ENCODE measurements at places on chromosomes 11 and 22.

GRCh38 chr11:58466293-58466692 lies 24.3 kb upstream of the OR5B12 start:
- no peak for DNase-seq

DNA sequence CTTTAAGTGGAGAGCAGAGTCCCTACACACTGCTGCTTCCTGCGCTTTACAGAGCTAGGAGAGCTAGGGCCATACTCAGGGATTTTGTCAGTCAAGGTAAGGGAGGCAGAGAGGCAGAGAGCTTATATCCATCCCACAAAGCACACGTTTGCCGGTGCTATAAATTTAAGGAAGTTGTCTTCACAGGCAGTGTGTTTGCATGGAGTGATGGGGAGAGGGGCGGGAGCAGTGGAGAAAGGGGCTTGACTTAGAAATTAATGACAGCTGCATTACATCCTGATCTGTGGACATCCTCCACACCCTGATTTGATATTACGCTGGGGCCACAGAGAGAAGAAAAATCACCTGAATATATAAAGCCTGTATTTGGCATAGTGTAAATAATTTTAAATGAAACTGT lies 84.1 kb downstream of the NTM start:
- DNase-seq: no peak

DNA sequence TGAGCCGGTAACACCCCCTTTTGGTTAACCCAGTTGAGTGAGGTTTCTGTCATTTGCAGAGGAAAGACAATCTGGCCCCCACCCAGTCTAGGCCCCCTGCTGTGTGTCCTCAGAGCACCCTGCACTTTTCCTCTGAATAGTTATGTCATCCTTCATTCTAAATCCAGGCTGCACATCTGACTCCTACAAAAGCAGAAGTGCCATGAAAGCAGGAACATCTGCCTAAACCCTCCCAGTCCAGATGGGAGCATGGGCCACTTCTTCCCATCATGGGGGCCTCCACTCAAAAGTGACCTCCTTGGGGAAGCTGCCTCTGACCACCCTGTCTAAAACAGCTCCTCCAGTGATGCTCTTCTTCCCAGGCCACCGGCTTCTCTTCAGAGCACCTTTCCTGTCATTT lies 53.7 kb upstream of the HMGXB4 start:
- DNase-seq: no peak

DNA sequence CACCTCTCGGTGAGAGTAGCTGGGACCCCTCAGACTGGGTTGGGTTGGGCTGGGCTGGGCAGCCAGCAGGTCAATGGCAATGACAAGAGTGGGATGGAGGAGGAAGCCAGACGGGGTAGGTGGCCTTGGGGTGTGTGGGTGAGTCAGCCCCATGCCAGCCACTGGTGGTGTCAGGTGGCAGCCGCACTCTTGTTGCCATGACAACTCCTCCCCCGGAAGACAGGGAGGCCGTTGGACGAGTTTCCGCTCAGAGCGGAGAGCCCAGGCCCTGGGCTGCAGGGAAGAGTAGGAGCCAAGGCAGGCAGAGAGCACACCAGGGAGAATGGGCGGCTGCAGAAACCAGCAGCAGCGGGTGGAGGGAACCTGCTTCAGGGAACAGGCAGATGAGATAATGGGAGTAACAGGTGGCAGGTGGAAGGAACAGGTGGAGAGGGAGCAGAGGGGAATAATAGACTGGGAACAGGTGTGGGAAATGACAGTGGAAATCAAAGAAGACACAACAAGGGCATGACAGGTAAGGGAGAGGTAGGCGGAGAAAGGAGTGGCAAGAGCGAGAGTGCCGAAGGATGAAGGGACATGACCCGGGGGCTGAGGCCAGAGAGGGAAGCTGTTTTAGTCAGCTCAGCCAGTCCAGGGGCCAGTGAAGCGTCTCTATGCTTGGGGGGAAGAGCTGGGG lies 8.7 kb downstream of the SPTBN2 start:
- peak; percentile 72 for DNase-seq

- no peak for DNase-seq
Observed at GRCh38 chr11:96242191-96242847, 100.7 kb downstream of the MAML2 start.

GRCh38 chr22:21968452-21969129 lies 14.0 kb downstream of the TOP3B start:
- DNase-seq: no peak

GRCh38 chr22:20661473-20661872 lies 112.4 kb upstream of the SERPIND1 start:
- no peak for DNase-seq

- no peak for DNase-seq
Observed at GRCh38 chr11:67633758-67634365, 4.1 kb upstream of the NUDT8 start.

GRCh38 chr22:38346506-38346905 lies 29.3 kb upstream of the CSNK1E start:
- DNase-seq: peak; percentile 6

DNA sequence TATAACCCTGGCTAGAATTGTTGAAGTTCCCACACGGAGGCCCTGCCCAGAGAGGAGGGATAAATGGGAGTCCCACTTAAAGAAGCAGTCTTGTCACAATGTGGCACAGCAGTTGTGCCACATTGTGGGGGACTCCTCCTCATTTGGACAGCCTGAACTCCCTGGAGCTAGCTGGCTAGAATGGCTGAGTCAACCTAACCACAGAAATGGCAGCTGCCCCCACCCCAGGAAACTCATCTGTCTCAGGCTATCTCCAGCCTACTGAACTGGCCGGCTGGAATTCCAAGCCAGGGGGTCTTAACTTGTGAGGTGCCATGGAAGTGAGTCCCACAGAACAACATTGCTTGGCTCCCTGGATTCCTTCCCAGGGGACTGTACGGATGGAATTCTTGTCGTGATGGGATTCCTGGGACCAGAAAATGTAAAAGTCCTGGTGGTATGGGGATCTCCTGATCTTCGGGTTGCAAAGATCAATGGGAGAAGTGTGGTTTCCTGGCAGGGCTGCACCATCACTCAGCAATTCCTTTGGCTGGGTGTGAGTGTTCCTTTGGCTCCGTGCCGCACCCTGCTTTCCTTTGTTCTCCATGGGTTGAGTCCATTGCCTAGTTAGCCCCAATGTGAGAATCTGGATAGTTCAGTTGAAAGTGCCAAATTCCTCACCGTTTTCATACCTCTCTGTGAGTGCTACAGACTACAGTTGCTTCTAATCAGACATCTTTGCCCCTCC lies 791.2 kb upstream of the FAT3 start:
- no peak for DNase-seq

- no peak for DNase-seq
Observed at GRCh38 chr11:92717240-92717639, 252.2 kb upstream of the MTNR1B start.

DNA sequence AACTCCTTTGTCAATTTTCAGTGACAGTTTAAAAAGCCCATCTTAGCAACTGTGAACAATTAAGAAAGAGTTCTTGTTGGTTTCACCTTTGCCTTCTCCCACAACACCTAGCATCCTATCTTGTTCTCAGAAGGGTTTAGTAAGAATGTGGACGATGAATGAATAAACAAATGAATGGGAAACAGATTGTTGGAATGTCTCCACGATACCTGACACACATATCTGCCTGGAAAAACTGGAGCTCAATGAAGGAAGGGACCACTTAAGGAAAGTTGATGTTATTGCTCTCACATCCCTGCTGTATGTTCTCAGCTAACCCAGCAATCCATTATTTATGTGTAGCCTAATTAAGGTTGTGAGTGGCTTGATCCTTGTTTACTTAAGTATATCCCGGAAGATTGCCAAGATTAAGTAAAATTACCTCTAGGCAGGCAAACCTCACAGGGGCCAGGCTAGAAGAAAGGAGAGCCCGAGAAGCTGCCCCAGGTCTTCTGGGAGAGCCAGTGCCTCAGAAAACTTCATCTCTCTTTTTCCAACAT lies 286.4 kb downstream of the NXPE2 start:
- no peak for DNase-seq

Data from activated T-cell treated with anti-CD3 and anti-CD28 coated beads, Interleukin-2, amount 50 U/mL, for 48 hours (primary cell).